ENCODE measurements at places on chromosomes 3 and 15.

GRCh38 chr3:187041362-187042307 lies 97.7 kb downstream of the RPL39L start:
- DNase-seq = no peak

GRCh38 chr3:23452408-23452807 lies 249.3 kb downstream of the UBE2E2 start:
- DNase-seq = no peak

DNA sequence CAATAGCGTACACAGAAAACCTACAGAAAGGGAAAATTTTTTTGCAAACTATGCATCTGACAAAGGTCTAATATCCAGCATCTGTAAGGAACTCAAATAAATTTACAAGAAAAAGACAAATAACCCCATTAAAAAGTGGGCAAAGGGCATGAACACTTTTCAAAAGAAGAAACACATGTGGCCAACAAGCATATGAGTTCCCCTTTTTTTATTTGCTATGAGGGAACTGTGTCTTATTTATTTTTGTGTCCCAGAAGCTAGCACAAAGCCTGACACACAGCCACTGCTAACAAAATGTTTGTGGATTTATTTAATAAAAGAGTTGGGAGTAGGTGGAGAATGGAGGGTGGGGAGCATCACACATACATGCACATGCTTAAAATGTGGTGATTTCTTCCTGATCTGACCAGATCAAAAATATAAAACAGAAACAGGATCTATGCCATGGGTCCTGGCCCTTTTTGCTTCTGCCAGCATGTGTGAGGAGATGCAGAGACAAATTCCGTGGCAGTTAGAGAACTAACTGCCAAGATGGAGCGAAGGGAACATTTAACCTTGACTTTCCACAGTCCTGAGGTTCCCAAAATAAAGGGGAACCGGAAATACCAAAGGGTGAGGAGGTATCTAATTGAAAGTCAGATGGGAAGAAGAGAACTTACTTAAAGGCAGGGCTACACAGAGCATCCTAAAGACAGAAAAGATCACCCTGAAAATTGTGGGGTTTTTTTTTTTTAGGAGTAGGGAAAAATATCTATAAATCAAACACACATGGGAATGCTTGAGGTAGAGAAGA lies at the start of gene TMEM202:
Gene TMEM202, plus strand, starts transcription at position 510 of the 793 bp plus-strand sequence. Its CDS starts 22 bp downstream, at position 532.
- no peak for DNase-seq

- no peak for DNase-seq
These were observed 8.3 kb downstream of the AKAP13 start for GRCh38 chr15:85388566-85389305.

DNA sequence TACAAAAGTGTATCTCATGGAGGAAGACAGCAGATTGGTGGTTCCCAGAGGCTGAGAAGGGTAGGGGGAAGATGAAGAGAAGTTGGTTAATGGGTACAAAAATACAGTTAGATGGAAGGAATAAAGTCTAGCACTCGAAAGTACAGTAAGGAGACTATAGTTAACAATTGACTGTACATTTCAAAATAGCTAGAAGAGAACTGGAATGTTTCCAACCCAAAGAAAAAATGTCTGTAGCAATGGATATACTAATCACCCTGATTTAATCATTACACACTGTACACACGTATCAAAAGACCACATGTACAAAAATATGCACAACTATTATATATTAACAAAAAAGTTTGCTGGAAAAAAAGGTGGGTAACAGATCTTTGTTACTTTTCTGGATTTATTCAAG lies 57.3 kb downstream of the THRB start:
- no peak for DNase-seq

- DNase-seq = no peak
These were observed 70.3 kb upstream of the PRICKLE2 start for GRCh38 chr3:64295594-64295993.

GRCh38 chr3:17845026-17845812 lies 102.8 kb upstream of the TBC1D5 start:
- DNase-seq = no peak

- no peak for DNase-seq
These were observed 25.3 kb downstream of the SLC28A1 start for GRCh38 chr15:84909782-84910181.

GRCh38 chr3:29745232-29745870 lies 464.5 kb downstream of the RBMS3 start:
- no peak for DNase-seq

DNA sequence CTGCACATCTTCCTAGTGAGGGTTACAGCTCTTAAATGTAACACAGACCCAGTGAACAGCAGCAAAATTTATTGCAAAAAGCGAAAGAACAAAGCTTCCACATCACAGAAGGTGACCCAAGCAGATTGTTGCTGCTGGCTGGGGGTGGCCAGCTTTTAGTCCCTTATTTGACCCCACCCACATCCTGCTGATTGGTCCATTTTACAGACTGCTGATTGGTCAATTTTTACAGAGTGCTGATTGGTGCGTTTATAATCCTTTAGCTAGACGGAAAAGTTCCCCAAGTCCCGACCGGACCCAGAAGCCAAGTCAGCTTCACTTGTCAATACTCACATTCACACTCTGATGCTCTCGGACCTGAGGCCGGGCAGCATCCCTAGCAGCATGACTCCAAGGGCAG lies 154.5 kb upstream of the ATP10A start:
- DNase-seq = no peak

DNA sequence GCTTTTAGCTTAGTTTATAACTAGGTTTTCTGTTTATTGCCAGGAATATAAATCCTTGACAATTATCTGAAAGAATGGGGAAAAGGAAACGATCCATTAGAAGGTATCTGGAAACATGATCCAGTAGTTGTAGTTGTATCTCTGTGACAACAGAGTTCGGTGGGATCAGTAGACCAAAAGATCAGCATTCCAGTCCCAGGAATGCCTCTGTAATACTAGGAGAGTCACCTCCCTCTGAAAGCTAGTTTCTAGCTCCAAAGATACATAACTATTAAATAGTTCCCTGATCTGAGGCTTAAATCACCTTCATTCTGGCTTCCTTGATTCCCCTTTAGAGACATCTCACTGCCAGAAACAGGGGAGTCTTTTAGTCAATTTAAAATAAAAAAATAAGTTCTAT lies 34.1 kb downstream of the MB21D2 start:
- no peak for DNase-seq

DNA sequence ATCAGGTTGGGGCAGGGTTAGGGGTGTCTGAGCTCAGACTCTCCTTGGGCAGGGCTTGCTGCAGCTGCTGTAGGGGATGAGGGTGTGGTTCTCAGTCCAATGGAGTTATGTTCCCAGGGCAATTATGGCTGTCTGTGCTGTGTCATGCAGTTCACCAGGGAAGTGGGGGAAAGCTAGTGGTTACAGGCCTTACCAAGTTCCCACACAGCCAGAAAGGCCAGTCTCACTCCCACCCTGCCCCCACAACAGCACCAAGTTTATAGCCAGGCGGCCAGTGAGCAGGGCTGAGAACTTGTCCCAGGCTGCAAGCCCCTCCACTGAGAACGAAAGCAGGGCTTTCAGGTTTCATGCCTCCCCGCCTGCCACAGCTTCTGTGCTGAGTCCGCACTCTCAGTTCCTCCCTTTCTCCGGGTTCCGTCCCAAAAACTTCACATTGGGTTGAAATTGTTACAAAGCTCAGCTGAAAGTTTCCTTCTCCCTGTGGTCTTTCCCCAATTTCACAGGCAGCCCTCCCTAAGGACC lies 19.6 kb upstream of the CPOX start:
- DNase-seq = no peak

- DNase-seq = no peak
These were observed 49.1 kb upstream of the TMEM158 start for GRCh38 chr3:45275006-45275704.

GRCh38 chr3:128745742-128746141 lies 19.8 kb downstream of the RAB7A start:
- DNase-seq = no peak

- no peak for DNase-seq
These were observed 205.8 kb downstream of the ZIC4 start for GRCh38 chr3:147200545-147200944.

- no peak for DNase-seq
These were observed 284.2 kb upstream of the TPM1 start for GRCh38 chr15:62758126-62758951.
